Activated CD4-positive, alpha-beta T cell treated with anti-CD3 and anti-CD28 coated beads, Interleukin-2, amount 10 ng/mL, durations not matched to agents 24 days and 14 days (primary cell): ENCODE measurements at places on chromosomes 13 and 19. TPM values are rescaled to one million over a fixed set of nuclear protein-coding genes. Genes with fewer than 3 reads are reported as not detected.

GRCh38 chr13:37097076-37097475 lies 8.4 kb downstream of the CSNK1A1L start:
- no peak for DNase-seq

- no peak for DNase-seq
Observed at GRCh38 chr19:13255041-13255718, 105.0 kb downstream of the IER2 start.

GRCh38 chr13:98495627-98496478 lies 81.1 kb downstream of the STK24 start:
- no peak for DNase-seq

DNA sequence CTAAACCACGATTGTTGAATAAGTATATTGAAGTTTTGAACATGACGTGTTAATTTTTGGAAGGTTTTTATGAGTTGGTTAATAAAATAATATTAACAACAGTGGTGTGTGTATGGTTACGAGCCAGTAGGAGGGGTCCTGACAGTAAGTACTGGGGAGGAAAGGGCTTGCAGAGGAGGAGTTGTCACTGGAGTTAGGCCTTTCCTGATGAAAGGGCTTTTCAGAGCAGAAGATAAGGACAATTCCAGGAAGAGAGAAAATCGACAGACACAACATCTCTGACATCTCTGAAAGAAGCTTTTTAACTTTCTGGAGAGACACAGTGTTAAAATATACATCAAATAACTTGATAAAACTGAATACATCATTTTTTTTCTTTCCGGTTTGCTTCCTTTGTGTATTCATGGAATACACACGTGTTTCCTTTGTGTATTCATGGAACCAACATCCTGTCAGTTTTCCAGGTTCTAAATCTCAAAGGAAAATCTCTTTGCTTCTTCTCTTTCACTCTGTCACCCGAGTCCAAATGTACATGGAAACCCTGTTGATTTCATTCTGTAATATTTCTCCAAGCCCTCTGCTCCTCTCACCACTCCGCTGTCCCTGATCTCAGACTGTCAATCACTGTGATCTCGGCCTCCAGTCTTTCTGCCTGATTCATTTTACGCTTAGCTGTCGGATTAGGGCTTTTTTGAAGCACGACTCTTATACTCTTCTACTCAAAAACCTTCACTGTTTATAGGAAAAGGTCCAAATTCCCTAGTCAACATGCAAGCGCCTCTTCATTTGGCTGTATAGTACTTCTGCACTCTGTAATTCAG lies 374.4 kb downstream of the DLEU7 start:
- no peak for DNase-seq

DNA sequence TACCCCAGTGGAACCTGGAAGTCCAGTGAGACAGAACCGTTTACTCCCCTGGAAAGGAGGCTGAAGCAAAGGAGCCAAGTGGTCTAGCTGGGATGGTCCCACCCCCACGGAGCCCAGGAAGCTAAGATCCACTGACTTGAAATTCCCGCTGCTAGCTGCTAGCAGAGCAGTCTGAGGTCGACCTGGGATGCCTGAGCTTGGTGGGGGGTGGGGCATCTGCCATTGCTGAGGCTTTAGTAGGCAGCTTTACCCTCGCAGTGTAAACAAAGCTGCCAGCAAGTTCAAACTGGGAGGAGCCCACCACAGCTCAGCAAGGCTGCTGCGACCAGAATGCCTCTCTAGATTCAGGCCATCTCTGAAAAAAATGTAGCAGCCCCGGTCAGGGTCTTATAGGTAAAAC lies 437.0 kb downstream of the SUCLA2 start:
- DNase-seq, result no peak

DNA sequence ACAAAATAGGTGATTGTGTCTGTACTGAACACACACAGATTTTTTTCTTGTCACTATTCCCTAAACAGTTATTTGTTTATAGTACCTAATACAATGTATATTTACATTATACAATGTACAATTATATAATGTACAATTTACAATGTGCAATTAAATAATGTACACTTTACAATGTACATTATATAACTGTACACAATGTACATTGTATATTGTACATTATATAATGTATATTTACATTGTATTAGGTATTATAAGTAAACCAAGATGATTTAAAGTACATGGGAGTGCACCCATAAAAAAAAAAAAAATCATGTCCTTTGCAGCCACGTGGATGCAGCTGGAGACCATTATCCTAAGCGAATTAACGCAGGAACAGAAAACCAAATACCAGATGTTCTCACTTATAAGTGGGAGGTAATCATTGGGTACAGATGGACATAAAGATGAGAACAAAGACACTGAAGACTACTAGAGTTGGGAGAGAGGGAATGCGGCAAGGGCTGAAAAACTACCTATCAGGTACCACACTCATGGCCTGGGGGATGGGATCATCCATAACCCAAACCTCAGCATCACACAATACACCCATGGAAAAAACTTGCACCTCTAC lies 68.1 kb downstream of the ABCC4 start:
- no peak for DNase-seq

GRCh38 chr19:30163663-30164062 lies 208.5 kb upstream of the ZNF536 start:
- no peak for DNase-seq

GRCh38 chr13:94246495-94246894 lies 233.0 kb downstream of the DCT start:
- DNase-seq, result no peak

- no peak for DNase-seq
Observed at GRCh38 chr13:31234729-31235128, 35.0 kb downstream of the B3GLCT start.

GRCh38 chr13:40983725-40984667 lies 35.1 kb downstream of the ELF1 start:
- peak; percentile 73 for DNase-seq

DNA sequence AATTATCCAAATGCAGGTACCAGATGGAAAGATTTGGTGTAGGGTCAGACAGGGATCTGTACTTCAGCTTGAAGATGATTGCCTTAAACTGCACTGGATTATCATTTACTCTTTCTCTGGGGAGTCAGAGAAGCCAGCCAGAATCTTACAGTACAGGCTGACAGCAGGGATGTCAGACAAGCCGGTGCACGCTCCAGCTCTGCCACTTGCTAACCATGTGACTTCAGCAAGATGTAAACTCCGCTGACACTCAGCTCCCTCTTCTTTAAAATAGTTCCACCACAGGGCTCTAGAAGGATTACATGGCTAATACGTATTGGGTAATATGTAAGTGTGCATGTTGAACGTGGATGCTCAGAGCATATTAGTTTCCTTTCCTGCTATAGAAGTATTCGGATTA lies 251.4 kb upstream of the MAB21L1 start:
- DNase-seq, result no peak

- DNase-seq, result no peak
Observed at GRCh38 chr19:38291855-38292254, 12.2 kb upstream of the C19orf33 start.

DNA sequence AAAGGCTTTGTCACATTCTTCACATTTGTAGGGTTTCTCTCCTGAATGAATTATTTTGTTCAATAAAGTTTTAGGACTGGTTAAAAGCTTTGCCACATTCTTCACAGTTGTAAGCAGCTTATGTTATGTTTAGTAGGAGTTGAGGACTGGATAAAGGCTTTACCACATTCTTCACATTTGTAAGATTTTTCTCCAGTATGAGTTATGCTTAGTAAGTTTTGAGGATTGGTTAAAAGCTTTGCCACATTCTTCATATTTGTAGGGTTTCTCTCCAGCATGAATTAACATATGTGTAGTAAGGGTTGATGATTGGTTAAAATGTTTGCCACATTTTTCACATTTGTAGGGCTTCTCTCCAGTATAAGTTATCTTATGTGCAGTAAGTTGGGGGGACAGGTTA lies 79.9 kb downstream of the ZNF431 start:
- DNase-seq, result no peak

GRCh38 chr13:39317291-39317690 lies 279.0 kb downstream of the NHLRC3 start:
- DNase-seq, result no peak

DNA sequence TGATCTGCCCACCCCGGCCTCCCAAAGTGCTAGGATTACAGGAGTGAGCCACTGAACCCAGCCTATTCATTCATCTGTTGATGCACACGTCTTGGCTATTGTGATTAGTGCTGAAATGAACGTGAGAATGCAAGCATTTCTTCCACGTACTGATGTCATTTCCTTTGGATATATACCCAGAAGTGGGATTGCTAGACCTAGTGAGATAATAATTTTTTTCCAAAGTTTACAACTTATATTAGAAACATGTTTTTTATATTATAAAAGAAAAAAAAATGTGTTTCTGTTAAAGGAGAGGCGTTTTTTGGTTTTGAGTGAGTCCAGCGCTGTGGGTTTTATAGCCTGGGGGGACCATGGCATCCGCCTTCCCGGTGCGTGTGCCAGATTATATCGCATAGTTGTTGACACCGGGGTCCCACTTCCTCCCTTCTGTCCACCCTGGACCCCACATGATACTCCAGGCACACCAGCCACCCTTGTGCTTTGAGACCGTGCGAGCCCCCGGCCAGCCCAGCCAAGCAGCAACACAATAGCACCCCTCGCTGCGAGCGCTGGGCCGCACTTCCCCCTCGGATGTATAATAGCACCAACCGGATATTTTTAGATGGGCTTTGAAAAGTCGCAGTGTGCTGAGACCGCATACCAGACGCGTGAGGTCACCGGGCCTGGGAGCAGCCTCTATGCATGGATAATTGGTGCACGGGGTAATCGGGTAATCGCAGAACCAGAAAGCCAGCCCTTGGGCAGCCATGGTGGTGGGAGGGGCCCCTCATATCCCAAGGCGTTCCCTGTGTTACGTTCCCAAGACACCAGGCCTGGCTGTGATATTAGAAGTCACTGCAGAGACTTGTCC lies 59.6 kb downstream of the MYO9B start:
- peak; percentile 61 for DNase-seq

Gene SIGLEC6
- total RNA-seq, result 0.91 and 0.95 TPM in 2 replicates

Gene GPC6
- total RNA-seq, result not detected in 2 replicates

Gene DAPK3
- total RNA-seq, result 45.6 and 46.7 TPM in 2 replicates

Gene GIPR
- total RNA-seq, result 4.2 and 5.8 TPM in 2 replicates

Gene TRIM13
- total RNA-seq, result 18.0 and 18.9 TPM in 2 replicates

Gene BCAM
- total RNA-seq, result not detected in 2 replicates

Gene DACH1
- total RNA-seq, result not detected in 2 replicates
